OCI-M1 (cell line): ENCODE measurements at places on chromosomes 6 and 20.
A peak's percentile ranks its signal among the peaks of the same experiment; 100 is the strongest.

GRCh38 chr6:79375635-79376337, 141.3 kb upstream of the HMGN3 start:
- DNase-seq = no peak

- DNase-seq = no peak
These were observed 7.2 kb downstream of the SSTR4 start for GRCh38 chr20:23042270-23042669.

- no peak for DNase-seq
These were observed 216.4 kb downstream of the DLL1 start for GRCh38 chr6:170074435-170074834.

GRCh38 chr20:17910828-17911294, 57.7 kb downstream of the SNX5 start:
- peak; percentile 86 for DNase-seq

DNA sequence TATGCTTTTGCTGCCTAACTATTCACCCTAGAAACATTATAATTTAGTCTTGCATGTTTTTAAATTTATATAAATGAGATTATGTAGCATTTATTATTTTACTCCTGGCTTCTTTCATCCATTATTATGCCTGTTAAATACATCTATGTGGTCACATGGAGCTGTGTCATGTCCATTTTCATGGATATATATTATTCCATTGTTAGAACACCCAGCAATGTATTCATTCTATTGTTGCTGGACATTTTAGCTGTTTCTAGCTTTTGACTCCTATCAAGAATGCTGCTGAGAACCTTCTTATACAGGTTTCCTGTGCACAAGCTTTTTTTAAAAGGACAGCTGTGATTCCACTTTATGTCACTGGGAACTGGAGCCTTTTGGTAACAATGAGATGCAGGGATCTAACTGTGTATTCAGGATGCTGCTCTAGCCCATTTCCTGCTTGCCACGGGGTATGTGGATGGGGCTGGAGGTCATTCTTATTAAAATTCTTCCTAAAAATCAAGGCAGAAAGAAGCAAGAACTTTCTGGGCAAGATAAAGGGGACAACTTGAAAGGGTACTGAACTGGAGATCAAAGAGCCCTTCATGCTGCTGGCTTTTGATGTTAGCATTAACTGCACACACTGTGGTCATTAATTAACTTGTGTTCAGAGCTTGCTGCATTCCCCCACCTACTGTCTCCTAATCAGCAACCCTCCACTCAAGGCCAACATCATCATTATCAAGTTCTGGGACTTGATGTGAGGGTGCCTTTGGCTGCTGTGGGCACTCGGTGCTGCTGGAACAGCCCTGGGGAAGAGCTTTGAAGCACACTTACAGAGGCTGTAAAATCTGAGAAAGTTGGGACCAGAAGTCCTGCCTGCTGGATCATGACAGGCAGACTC, 96.6 kb upstream of the AKIRIN2 start:
- DNase-seq = no peak

DNA sequence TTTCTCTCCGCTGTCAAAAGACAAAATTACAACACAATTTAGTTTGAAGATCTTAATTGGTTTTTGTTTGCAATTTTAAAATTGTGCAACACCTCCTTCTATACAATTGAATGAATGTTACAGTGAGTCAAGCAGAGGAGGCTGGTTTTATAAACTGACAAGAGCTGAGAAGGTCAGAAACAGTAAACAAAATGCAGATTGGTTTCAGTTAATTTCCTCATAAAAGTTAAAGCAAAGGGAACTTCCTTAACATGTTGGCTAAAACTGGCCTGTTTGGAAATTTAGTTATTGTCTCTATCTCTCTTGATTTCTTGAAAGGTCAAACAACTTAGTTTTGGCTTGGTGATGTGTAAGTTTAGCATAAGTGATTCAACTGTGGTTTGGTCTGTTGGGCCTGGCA, 22.2 kb downstream of the KHDC1L start:
- no peak for DNase-seq

DNA sequence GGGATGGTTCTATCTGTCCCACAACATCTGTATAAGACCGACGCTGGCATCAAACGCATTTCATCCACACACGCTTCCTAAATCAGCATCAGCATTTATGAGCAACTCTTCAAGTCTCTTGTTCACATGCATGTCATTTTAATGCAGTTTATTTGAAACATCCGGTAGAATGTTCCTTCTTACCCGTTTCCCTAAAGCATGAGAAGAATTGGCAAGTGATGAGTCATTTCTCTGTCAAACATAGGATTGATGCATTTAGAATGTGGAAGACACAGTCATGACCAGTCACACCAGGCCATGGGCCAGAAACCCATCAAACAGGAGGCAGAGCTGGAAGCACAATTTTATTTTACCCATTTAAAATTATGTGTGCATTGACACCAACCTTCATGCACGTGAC, 122.8 kb downstream of the UST start:
- DNase-seq = no peak

- no peak for DNase-seq
These were observed 301.6 kb upstream of the ADGRB3 start for GRCh38 chr6:68333442-68333841.

DNA sequence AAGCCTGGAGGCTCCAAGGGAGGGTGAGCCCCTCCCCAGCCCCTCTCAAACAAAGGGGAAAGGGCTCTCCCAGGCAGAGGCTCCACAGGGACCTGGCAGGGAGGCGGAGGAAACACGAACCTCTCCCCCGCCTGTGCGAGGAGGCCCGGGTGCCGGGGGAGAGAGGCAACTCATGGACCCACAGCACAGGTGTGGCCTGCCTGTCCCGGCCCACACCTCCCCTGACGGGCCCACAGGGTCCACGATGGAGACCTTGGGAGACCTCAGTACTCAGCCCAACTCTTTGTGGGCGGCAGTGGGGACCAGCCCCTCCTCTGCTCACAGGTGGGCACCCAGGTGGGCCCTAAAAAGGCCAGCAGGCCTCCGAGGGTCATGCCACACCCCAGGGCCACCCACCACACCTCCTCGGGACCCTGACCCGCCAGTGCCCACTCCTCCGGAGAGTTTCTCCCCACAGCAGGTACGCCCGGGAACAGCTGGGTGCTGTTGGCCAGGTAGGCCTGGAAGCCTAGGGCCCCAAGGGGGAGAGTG, 12.2 kb downstream of the LAMA5 start:
- no peak for DNase-seq

- no peak for DNase-seq
These were observed 2.1 kb downstream of the GABRR2 start for GRCh38 chr6:89313006-89313405.

GRCh38 chr6:971981-972640, 279.2 kb upstream of the EXOC2 start:
- DNase-seq = no peak

DNA sequence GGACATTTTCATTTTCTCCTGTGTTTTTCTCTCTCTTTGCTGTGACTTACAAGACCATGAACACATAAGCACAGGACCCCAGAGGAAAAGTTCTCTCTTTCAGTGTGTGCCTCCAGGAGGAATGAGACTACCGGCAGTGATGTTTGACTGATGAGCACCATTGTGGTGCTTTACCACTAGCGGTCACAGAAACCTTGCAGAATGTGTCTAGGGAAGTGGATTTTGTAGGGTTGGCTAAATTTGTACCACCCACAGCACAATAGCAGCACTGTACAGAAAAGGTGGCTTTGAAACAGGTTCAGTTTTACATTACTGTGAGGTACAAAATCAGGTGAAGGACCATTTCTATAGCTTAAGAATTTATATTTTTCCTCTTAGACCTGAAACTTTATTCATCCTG, 301.9 kb upstream of the SUPT3H start:
- DNase-seq = no peak

- no peak for DNase-seq
These were observed 490 bp downstream of the MMUT start for GRCh38 chr6:49462599-49462926.

DNA sequence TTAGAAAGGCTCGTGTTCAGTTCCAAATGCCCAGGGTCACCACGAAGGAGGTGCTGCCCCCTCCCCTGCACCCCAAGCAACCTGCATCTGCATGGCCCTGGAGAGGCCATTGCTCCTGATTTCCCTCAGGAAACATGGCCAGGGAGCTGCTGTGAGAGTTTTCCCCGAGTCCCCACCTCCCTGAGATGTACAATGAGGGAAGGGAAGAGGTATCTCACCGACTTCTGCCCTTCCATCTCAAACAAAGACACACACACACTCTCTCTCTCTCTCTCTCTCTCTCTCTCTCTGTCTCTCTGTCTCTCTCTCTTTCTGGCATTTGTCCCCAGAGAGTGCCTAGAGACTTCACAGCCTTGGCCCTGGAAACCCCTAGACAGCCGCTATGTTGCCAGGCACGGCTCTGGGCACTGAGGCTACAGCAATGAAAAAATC, 120.4 kb downstream of the MRPL14 start:
- DNase-seq = no peak

- no peak for DNase-seq
These were observed 65.3 kb downstream of the CTNNBL1 start for GRCh38 chr20:37759052-37759553.

DNA sequence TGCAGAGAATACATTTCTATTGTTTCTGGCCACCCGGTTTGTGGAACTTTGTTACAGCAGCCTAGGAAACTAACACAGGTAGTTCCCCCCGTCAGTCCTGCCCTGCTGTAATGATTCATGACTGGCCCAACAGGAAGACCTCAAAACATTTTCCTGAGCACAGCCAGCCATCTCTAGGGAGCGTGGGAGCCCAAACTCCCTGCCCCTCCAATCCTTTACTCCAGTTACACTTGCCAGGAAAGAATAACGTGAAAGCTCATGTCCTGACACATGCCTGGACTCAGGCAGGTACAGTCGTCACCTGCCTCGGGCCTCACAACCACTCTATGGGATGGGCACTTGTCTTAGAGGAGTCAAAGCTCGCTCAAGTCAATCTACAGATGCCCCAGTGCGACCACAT, 8.4 kb downstream of the TXNDC5 start:
- no peak for DNase-seq

DNA sequence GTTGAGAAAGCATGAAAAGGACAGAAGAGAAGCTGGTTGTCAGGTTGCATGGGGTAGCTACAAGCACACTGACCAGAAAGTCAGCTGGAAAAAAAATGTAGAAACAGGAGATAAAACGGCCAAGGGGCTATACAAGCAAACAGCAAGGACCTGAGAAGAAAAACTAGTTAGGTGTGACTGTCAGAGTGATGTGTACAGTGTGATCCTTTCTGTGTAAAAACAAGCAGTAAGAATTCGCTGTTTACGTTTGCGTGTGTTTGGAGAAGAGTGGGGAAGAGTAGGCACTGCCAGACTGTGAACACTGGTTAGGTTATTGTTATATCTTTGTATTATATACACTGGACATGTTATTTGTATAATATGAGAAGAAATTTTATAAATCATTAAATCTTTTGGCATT, 28.1 kb downstream of the PTPN1 start:
- DNase-seq = no peak

GRCh38 chr6:127207591-127208120, 59.0 kb upstream of the RNF146 start:
- DNase-seq = no peak

GRCh38 chr6:13725570-13725969, 13.9 kb upstream of the RANBP9 start:
- no peak for DNase-seq

DNA sequence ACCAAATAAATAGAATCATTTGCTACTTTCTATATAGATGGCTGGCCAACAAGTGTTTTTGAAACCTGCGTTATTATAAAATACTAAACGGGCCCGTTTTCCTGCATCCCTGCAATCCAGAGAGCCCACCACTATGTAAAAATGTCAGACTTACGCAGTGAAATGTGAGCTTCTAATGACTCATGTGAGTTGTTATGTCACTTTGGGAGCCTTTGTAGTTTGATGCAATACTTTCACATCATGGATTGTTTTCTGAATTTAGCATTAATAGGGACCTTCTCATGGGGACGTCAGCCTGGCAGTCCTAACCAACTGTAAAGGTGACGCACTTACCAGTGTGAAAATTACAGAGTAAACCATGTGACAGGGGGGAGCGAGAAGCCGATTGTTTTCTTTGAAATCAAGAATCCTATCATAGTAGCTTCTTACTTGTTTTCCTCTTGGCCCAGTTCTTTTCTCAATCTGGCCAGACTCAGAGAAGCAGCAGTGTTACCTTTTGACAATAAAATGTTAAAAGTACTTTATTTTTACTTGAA, 75.3 kb downstream of the SSR1 start:
- no peak for DNase-seq

DNA sequence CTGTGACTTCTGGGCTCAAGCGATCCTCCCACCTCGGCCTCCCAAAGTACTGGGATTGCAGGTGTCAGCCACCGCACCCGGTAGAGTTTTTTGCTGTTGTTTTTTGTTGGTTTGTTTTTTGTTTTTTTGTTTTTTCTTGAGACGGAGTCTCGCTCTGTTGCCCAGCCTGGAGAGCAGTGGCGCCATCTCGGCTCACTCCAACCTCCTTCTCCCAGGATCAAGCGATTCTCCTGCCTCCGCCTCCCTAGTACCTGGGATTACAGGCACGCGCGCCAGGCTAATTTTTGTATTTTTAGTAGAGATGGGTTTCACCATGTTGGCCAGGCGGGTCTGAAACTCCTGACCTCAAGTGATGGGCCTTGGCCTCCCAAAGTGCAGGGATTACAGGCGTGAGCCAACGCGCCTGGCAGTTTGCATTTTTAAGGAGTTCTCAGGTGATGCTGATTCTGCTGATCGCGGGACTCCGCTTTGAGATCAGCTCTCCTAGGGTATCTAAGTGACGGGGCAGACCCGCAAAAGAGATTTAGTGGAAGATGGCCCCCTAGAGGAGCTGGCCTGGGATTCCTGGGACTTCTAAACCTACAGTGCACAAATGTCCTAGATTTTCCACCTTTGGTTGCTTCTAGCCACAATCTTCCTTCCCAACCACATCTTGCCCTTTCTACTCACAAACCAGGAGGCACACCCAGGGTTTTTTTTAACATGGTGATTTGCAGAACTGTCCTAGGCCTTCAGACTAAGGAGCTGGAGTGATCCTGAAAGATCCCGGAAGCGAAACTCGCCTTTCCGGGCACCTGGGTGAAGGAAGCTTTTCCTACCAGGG, 45.2 kb downstream of the DPPA5 start:
- peak; percentile 56 for DNase-seq

- DNase-seq = no peak
These were observed 61.2 kb upstream of the SIRPA start for GRCh38 chr20:1833728-1834726.

DNA sequence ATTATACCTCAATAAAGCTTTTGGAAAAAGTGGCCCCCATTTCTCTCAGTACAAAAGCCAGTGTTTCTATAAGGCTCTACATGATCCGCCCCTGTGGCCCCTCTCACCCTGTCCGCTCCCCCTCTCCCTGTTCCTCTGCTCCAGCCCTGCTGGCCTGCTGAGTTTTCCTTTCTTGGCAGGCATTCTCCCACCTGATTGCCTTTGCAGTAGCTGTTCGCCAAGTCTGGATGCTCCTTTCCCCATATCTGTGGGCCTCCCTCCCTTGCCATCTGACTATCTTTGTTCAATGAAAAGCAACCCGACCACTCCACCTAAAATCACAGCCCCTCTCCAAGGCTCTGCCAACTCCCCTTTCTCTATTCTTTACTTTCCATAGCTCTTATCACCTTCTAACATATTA, 33.2 kb downstream of the CDH22 start:
- DNase-seq = no peak

GRCh38 chr6:69164564-69165229, 529.6 kb downstream of the ADGRB3 start:
- peak; percentile 25 for DNase-seq

GRCh38 chr20:51067792-51068191, 44.9 kb upstream of the KCNG1 start:
- peak; percentile 6 for DNase-seq
